ENCODE measurements at places on chromosomes 7 and 10.

DNA sequence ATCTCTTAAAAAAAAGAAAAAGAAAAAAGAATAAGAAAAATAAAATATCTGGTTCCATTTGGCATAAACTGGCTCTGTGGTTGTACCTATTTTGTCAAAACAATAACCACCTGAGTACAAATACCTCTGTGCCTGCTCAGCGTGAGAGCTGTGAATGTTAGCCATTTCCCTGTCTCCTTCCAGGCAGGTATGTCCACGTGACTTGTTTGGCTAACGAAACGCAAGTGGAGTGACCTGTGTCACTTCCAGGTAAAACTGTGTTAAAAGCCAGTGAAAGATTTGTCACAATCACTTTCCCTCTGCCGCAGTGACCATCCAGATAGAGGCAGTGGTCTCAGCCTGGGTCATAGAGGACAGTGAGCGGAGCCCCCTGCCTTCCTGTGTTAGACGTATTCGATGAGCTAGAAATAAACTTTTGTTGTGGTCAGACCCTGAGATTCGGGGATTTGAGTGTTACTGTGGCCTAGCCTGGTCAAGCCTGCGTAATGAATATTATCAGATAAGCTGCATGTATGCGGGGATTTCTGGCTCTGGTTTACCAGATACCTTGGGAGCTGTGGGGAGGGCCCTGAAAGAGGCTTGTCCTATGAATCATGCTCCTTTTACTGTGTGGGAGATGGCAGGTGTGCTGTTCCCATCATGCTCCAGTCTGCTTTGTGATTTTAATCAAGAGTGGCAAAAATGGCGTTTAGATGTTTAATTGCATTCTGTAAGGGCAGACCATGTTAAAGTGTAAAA is 3.8 kb downstream of the PTER start:
- DNase-seq, result peak; percentile 88

- DNase-seq, result no peak
Measured at GRCh38 chr10:133379152-133379800, at the start of gene PAOX. PAOX (plus strand) TSS chr10:133379262; CDS start chr10:133379317, 55 bp downstream.

DNA sequence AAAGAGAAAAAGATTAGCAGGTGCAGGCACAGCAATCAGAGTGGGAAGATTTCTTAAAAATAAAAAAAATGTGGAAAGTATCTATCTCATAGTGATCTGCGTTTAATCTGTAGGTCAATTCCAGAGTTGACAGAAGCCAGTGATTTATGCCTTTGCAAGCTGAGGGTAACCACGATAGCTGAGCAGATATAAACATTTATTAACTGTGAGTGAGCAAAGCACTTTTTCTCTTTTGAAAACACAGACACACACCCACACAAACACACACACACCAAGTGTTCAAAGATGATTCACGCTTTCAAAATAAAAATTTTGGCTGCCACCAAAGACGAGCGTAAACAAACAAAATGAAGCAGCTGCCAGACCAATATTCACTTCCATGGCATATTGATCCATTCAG is 243.2 kb upstream of the SLC26A5 start:
- no peak for DNase-seq

- DNase-seq, result no peak
Measured at GRCh38 chr7:114083166-114084001, 164.6 kb upstream of the PPP1R3A start.

- no peak for DNase-seq
Measured at GRCh38 chr7:67311901-67312300, 315.3 kb downstream of the TYW1 start.

GRCh38 chr10:116668018-116668417 is 47.3 kb downstream of the PNLIPRP2 start:
- no peak for DNase-seq

DNA sequence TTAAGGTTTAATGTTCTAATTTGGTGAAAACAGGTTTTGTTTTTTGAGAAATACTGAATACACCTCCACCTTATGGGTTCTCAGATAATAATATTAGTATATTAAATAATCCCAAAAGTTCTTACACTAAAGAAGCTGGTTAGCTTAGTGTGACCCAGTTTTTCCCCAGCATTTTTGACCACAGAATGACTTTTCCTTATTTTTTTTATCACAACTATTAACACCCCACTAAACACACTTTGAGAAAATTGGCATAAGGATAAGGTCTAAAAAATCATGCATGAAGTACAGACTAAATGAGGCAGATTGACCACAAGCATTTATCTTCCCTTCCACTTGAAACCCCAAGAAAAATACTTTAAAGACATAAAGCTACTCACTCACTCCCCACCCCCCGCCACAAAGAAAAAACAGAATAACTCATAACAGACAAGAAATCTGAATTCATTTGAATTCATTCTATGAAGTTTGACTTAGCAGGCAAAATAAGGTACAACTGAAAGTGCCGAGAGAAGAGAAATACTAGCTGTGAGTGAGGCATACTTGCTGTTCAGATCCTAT is 49.7 kb upstream of the WNT16 start:
- no peak for DNase-seq

GRCh38 chr7:121480058-121480457 is 84.0 kb upstream of the FAM3C start:
- no peak for DNase-seq

DNA sequence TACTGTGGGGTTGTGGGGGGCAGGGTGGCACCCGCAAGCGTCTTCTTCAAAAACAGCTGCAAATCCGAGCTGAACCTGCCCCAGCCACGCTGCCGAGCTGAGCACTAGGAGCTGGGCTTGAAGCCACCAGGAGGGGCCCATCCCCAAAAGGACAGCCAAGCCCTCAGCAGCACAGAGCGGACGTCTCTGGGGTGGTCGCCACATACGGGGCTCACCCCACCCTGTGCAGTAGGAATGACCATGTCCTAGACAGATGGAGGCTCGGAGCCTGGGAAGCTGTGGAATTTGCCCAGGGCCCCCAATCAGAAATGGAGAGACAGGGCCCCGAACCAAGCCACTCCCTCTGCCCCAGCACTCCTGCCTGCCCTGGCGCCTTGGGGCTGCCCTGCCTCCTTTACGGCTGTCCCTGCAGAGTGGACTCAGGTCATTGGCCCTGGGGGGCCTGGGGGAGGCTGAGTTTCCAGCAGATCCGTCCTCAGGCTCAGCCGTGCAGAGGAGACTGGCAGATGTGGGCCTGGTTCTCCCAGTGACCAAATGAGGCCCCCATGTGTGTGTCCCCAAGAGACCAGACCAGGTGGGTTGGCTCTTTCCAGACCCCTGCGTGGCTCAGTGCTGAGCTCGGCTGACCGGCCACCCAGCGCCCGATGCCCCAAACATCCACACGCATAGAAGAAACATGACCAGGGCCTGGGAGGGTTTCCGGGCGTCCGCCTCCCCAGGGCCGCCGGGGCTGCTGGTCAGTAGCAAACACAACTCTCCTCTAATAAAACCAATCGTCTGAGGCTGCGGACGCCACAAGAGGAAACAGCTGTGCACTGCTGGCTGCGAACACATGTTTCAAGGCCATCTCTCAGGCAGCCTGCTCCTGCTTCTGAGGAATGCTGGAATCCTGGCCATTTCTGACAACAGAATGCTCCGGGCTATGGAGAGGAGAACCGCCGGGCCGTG is 54.9 kb downstream of the PDGFA start:
- no peak for DNase-seq

DNA sequence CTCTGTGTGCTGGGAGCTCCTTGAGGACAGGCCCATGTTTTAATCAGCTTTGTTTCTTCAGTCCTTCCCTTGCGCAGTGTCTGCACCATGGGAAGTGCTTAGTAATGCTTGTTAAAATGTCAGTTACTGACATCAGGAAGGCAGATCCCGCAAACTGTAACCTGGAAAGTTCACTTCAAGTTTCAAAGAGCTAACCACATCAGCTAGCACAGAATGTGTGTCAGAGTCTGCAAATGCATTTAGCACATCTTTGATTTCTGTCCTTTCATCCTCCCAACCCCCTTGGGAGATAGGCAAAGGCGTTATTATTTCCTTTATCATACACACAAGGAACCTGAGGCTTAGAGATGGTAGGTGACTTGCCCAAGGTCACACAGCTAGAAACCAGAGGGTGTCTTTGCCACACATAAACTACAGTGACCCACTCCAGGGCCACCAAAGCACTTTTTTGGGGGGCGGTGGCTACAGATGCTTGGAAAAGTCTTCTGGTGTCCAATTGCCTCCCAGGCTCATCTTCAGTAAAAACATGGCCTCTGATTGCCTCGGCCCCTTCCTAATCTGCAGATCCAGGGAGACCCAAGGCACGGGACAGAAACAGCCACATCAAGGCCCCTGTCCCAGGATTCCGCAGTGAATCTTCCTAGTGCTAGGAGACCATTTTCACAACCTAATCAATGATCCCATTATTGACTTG is 116.2 kb upstream of the GPR26 start:
- DNase-seq, result no peak

DNA sequence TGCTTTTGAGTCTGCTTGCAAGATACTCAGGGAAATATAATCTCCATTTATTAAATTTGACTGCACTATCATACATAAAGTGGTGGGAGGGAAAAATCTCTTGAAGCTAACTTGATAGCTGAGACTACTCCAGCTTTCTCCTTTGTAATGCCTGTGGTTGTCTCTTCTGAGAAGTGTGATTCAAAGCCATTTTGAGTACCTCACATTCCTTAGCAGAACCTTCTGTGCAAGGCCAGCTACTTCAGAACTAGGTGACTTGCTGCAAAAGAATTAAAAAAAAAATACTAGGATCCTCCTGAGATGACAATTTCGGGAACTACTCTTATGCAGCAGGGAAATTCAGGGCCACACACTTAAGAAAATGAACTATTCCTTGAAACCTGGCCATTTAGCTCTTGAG is 294.8 kb downstream of the MDFIC start:
- no peak for DNase-seq

- peak; percentile 57 for DNase-seq
Measured at GRCh38 chr10:124906551-124907001, 35.3 kb upstream of the ZRANB1 start.

- no peak for DNase-seq
Measured at GRCh38 chr7:119694506-119694905, 578.5 kb upstream of the KCND2 start.

GRCh38 chr7:37786741-37787569 is 61.4 kb upstream of the NME8 start:
- no peak for DNase-seq

- no peak for DNase-seq
Measured at GRCh38 chr7:154912871-154913637, 89.9 kb downstream of the PAXIP1 start.

DNA sequence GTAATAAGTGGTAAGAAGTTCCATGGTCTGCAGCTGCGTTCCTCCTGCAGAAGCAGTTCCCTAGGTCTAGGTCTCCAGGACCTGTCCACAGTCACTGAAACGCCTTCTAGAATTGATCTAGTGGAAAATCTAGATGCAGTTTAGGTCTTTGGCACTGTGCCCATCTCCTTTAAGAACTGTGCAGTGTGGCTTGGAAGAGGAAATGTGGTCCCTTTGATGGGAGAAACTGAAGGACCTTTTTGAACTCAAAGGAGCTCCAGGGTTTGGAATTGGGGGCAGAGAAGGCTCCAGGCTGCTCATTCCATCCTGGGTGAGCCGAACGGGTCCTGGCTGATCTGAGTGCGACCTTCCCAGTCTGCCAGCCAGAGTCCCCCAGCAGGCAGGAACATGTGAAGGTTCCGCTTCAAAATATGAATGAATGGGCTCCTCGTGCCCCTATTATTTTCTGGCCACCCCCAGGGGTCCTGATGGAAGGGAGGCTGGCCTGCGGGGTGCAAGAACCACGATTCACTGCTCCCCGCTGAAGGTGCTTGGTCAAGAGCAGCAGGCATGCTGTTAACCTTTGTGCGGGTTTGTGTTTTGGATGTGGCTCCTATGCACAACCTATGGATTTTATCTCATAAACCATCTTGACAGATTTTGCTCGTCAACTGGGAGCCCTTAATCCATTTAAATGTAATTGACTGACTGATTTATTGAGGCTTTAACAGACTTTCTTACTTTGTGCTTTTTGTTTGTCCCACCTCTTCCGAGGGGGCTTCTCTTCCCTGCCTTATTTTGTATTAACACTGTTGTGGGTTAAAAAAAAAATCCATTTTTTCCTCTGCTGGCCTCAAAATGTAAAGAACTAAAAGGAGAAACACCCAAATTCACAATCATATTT is 36.7 kb downstream of the ZNF467 start:
- DNase-seq, result no peak

DNA sequence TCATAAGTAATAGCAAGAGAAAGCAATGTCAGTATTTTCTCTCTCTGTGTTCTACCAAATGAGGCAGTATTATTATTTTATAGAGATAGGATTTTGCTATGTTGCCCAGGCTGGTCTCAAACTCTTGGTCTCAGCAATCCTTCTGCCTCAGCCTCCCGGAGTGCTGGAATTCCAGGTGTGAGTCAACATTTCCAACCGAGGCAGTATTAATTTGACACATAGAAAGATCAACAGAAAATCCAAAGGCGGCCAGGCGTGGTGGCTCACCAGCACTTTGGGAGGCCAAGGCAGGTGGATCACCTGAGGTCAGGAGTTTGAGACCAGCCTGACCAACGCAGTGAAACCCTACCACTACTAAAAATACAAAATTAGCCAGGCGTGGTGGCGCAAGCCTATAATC is 71.8 kb downstream of the SMURF1 start:
- DNase-seq, result no peak

GRCh38 chr7:37424995-37425394 is 23.7 kb downstream of the ELMO1 start:
- DNase-seq, result no peak

DNA sequence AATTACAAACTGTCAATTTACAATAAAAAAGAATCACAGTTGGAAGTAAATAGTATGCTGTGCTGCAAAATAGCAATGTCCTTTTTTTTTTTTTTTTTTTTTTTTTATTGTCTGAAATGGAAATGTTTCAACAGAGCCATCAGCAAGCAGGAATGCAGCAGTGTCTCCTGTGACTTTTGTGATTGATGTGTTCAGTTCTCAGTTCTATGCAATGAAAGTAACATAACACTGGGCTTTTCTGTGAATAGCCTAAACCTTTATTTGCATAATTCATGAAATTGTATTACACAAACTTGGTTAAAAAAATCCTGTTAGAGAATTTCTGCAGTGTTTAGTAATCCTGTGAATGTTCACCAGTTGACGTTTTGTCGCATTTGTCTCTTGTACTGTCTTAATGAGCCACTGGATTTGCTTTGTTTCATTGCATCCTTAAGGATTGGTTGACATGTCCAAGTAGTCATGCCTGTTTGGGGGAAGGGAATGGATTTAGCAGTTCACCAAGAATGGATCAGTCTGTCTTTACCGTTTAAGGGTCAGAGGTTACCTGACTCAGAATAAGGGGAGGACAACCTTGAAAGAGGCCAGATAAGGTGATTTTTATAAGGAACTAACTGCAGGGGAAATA is 192.7 kb downstream of the MLLT10 start:
- DNase-seq, result no peak

DNA sequence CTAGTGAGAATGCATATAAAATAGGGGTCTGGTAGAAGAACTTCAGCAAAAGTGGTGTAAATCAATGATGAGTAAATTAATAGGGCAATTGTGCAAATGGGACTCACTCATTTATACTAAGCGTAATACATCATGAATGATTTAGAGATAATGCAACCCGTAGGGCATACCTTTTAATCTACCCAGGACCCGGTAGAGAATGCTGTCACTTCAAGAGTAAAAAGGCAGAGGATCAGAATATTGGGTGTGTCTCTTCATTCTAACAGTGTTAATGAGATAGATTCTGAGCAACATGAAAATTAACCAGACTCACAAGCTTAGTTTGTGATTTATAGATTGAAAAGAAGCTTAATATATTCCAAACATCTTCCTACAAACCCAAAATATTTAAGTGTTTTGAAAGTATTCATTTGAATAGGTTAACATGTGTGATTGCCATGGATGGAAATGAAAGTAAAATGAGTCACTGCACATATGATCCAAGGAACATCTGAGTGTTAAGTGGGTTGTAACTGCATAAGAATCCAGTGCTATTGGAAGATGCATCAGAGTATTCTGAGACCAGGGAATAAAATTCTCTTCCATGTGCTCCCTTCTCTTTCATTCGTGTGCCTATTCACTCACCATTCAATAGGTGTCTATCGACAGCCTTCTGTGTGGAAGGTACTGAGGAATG is 690.6 kb downstream of the AUTS2 start:
- DNase-seq, result no peak
